ENCODE measurements at places on chromosomes 3 and 15.

DNA sequence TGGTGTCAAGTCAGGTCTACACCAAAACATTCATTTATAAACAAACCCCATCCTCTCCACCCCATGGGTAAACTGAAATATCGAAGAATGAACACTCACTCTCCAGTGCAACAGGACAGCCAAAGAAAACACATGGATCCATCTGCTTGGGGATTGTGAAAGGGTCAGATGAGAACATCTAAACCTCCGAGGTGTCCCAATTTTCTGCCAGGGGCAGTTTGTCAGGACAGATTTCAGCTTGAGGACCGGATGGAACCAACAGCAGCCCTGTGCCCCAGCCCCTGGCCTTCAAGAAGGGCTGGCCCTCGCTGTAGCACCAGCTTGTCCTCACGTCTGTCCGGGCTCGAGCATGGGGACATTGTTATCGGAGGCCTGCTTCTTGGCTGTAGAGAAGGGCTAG, 45.5 kb downstream of the PCSK6 start:
- no peak for DNase-seq

DNA sequence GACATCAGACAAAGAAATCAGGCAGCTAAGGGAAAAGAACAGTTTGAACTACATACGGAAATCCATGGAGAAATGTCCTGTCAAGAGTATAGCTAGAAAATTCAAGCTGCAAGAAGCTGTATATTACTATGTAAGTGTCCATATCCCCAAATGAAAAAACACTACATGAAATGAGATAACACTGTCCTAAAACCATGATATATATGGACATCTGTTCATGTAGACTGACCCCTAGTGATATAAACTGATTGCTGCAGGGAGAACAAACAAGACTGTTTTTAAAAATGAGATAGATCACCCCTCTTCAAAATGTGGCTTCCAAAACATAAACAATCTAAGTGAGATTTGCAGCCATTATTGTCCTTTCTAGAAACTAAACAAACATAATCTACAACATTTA, 985.6 kb downstream of the EPHA3 start:
- DNase-seq: no peak

DNA sequence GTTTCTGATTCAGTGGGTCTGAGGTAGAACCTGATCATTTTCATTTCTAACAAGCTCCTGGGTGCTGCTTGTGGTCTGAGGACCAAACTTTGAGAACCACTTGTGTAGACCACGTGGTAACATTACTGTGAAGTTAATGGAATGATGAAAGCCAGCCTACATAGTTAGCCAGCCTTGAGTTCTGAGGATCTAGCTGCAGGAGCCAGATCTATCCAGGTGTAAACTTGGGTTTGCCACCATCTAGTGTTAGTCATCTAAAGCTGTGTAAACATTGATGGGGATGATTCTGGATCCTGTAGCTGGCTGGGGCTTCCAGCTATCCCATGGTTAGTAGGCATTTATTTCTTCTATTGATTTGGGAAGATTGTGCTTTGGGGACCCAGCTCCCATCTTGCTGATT, 170.0 kb downstream of the TMEM108 start:
- DNase-seq: no peak

DNA sequence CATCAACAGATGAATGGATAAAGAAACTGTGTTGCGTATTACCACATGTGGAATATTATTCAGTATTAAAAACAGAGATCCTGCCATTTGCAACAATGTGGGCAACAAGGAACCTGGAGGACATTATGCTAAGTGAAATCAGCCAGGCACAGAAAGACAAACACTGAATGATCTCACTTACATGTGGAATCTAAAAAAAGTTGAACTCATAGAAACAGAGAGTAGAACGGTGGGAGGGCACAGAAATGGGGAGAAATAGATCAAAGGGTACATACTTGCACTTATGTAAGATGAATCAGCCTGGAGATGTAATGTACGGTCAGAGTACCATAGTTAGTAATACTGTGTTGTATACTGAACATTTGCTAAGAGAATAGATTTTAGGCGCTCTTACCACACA, 29.8 kb upstream of the MUC13 start:
- no peak for DNase-seq

DNA sequence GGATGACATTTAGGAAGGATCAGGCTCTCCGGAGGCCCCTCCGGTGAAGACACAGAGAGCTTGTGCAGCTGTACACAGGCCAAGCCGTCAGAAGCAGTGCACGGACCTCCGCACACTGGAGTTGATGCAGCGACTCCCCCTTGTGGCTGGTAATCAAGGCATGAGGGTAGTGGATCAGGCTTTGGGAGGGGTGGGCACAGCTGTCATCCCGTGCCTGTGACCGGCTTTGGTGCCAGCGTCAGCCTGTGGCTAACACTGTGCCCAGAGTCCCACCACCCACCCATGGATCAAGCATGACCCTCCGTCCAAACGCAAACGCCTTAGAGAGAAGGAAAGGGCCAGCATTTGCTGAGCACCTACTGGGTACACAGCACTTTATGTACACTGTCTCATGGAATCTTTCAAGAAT, 8.2 kb upstream of the GRIP2 start:
- peak; percentile 75 for DNase-seq

GRCh38 chr3:150843241-150843640, 62.0 kb downstream of the MINDY4B start:
- no peak for DNase-seq

DNA sequence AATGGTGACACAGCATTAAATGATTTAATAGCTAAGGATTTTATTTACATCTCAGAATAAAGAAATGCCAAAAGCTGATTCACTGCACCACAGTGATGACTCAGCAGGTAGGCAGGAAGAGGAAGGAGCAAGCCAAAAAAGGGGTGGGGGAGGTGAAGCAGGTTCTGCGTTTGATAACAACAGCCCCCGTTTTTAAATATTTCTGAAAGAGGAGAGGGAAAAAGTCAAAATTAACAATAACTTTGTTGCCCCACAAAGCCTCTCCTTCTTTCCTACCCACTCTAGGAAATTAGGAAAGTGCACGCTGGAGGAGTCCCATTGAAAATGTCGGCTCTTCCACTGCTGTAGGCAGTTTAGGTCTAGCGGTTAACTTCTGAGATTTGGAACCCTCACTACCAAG, 9.9 kb upstream of the CCDC54 start:
- no peak for DNase-seq

DNA sequence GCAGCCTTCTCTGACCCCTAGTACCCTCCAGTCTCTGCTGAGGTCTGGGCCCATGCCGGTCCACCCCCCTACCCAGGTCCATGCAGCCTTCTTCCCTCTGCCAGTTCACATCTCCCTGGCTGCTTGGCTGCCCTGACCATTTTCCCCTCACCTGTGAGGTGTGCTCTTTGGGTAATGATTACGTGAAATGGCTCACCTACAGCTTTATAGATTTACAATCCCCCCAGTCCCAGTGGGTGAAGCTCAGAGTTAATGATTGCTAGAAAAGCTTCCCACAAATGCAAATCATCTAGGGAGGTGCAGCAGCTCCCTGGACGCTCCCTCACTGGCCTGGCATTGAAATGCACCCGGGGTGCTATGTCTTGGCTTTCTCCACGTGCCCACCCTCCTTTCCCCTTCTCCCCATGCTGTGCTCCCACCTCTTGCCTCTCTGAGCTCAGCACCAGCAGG, 18.7 kb downstream of the PAQR5 start:
- DNase-seq: no peak

- no peak for DNase-seq
Measured at GRCh38 chr3:124221422-124221821, 229.5 kb upstream of the ROPN1 start.

DNA sequence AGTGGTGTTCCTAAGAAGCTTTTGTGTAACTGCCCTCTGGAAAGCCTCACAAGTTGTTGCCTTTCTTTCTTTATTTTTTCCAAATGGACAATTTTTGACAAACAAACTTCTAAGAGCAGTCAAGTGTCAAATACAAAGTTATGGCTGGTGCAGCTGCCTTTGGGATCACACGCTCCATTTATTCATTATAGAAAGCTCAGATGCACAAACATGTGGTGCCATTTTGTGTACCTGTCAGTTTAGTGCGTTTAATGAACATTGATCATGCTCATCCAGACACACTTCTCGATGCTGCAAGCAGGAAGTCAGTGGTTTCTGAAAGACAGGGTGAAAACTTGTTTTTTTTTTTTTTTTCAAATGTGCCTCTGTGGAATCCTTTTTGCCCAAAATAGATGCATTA, 324.5 kb downstream of the CNTN4 start:
- DNase-seq: no peak

DNA sequence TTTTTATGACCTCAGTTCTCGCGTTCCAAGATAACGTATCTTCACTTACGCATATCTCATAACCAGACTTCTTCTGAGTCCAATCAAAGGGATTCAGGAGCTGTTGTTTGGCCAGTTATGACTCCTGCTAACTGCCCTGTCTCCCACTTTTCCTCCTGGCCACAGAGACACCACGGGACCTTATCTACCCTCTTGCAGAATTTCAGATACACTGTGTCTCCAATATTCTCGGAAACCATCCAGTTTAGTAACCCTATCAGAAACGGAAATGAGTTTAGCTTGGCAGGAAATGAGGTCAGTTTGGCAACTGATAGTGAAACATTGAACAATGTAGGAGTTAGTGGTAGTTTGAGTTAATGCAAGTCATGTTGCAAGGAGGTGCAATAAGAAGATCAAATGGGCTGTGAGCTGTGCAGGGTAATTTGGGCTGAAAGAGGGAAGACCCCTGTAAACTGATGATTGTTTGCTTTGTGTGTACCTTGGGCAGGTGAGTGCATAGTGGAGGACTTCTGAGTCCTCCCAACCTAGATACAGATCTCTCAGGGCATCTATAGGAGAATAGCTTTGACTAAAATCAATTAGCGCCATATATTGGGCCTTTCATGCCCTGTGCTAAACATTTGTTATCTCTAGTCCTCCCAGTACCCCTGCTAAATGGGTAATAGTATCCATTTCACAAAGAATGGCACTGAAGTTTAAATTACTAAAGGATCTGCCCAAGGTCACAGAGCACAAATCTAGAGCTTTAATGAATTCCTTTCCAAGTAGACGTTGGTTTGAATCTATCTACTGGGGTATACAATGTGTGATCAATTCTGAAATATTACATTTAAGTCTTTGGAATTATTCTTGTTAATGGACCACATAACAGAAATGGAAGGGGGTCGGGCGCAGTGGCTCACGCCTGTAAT, 41.3 kb upstream of the PIK3CB start:
- no peak for DNase-seq

DNA sequence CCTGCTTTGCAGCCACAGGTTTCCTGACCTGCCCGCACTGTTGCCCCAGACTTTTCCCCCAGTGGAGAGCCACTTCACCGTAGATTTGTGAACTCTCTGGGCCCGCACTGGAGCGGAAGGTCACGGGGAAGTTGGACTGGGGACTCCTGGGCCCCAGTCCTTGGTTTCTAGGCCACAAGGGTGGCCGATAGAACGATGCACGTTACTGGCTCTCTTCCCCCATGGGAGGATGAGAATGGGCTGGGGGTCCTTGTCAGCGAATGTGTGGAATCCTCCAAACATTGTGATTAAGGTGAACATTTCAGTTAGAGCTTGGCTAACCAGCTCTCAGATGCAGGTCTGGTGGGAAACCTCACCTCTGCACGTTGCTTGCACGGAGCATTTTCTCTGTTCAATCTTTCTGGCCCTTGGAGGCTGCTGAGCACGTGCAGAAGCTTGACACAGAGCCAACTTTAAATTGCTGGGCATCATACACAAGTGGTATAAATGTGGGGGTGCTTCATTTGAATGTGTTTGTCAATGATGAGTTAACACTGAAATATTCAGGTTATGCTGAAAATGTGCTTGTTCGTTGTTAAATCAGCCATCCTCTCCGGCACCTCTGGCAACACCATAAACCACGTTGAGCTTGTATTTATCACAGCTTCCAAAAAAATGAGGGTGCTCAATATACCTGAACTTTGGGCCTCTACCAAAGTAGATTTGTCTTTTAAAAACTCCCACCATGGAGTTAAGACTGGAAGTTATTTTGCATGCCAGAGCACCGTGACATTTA, 976 bp downstream of the DIS3L start:
- DNase-seq: no peak

DNA sequence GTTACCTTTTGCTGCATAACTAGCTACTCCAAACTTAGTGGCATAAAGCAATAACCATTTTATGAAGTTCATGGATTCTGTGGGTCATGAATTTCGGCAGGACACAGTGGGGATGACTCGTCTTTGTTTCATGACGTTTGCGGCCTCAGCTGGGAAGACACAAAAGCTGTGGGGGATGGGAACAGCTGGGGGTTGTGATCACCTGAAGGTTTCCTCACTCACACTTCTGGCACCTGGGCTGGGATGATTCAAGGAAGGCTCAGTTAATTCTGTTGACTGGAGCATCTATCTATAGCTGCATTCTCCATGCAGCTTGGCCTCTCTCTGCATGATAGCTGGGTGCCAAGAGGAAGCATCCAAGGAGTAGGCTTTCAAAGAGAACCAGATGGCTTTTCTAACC, 332.8 kb downstream of the ULK4 start:
- DNase-seq: no peak

- DNase-seq: no peak
Measured at GRCh38 chr3:102225407-102226132, 209.2 kb upstream of the ZPLD1 start.
